ENCODE measurements at places on chromosomes 5 and 9.

GRCh38 chr9:16118043-16118442 lies 565.2 kb downstream of the CCDC171 start:
- no peak for DNase-seq

- DNase-seq, result no peak
Observed at GRCh38 chr5:66285343-66285922, 141.3 kb downstream of the SREK1 start.

DNA sequence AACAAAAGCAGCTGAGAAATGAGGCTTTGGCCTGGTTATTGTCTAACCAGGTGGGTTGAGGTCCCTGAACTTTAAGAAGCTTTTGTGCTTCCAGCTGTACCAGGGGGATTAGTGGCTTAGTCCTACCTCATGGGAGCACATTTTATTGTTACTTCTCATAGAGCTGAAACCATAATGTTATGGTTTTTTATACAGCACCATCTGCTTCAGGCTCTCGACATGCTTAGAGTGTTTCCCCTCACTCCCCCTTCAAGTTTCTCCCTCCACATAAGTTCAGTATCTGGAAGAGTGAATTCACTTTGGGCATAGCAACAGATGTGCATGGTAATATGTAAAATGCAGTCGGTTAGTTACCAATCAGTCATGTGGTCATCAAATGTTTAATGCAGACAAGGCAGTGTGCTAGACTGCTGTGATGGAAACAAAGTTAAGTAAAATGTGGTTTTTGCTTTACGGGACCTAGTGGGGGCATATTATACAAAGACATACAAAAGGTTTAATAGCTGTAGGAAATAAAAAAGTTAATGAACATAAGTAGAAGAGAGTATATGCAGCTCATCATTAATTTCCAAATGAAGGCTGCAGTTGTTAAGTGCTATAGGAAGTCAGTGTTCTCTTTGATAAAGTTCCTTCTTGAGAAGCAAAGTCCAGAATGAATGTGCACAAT lies 95.9 kb upstream of the SPRY4 start:
- no peak for DNase-seq

GRCh38 chr5:90182726-90183125 lies 226.8 kb downstream of the CETN3 start:
- no peak for DNase-seq

DNA sequence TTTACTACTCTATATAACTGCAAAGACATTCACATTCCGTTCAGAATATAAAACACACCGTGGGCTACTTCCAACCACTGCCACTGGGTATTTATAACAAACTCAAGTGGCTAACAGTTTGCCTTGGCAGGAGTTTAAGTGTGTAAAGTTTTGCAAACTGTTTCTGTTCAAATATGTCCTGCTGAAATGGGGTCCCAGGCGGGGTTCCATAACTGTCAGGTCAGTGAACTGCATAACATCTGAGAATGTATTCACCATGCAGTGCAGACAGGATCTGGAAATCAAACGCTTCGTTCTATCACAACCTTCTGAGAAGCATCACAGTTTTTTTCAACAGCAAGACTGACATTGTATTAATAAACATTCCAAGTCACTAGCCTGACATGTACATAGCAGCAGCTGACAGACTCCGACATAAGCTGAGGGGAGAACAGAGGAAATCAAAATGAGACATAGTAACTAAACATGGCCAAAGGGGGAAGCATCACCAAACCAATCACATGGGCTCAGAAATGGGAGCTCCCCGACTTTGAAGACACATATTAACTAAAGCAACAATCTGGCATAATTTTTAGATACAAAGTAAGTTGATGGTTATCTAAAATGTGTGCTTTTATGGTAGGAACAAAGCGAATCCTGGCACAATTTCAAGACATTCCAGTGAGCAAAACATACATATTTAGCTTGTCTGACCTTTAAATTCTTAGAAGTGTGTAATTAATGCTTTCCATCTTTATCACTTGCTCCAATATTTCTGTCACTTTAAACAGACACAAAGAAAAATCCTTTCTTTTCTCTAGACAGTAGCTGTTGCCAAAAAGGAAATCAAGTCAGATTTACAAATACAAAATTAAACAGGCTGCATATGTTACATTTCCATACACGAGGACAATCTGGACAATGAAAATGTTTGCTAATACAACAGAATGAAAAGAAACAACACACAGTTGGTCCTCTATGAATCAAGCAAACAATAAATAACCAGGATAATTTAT lies 156.8 kb downstream of the MAPKAP1 start:
- DNase-seq, result no peak

- DNase-seq, result no peak
Observed at GRCh38 chr5:36111238-36111637, 40.4 kb downstream of the LMBRD2 start.

DNA sequence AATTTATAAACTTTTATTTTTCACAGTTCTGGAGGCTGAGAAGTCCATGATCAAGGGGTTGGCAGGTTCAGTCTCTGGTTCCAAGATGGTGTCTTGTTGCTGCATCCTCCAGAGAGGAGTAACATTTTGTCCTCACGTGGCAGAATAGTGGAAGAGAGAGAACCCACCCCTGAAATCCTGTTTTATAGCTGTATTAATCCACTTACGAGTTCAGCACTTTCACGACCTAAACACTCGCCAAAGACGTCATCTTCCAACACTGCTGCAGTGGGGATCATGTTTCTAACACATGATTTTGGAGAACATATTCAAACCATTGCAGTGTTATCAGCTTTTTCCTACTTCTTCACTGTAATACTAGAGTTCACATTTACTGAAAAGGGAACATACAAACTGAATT lies 233.0 kb upstream of the ATP10B start:
- DNase-seq, result no peak

DNA sequence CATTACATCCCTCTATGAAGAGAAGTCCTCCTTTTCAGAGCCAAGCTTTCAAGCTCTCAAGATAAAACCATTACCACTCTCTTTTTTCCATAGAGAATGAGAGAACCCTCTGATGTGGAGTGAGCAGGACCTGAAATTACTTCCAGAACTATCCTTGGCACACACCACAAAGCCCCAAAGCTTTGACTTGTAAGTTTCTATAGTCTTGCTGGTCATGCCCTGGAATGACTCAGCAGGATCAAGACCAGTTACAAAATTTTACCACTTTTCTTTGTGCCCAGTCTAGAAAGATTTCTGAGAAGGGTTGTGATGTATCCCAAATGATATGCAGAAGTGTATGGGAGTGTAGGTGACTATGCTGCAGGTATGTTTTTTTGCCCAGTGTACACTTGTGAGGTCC lies 760.6 kb downstream of the TLE1 start:
- DNase-seq, result no peak

GRCh38 chr5:168712280-168712924 lies 133.2 kb upstream of the PANK3 start:
- DNase-seq, result no peak

- DNase-seq, result no peak
Observed at GRCh38 chr5:22044229-22044628, 808.9 kb downstream of the CDH12 start.

- no peak for DNase-seq
Observed at GRCh38 chr9:32516241-32516640, 9.8 kb downstream of the RIGI start.

GRCh38 chr5:143760131-143760505 lies 51.8 kb upstream of the HMHB1 start:
- no peak for DNase-seq

DNA sequence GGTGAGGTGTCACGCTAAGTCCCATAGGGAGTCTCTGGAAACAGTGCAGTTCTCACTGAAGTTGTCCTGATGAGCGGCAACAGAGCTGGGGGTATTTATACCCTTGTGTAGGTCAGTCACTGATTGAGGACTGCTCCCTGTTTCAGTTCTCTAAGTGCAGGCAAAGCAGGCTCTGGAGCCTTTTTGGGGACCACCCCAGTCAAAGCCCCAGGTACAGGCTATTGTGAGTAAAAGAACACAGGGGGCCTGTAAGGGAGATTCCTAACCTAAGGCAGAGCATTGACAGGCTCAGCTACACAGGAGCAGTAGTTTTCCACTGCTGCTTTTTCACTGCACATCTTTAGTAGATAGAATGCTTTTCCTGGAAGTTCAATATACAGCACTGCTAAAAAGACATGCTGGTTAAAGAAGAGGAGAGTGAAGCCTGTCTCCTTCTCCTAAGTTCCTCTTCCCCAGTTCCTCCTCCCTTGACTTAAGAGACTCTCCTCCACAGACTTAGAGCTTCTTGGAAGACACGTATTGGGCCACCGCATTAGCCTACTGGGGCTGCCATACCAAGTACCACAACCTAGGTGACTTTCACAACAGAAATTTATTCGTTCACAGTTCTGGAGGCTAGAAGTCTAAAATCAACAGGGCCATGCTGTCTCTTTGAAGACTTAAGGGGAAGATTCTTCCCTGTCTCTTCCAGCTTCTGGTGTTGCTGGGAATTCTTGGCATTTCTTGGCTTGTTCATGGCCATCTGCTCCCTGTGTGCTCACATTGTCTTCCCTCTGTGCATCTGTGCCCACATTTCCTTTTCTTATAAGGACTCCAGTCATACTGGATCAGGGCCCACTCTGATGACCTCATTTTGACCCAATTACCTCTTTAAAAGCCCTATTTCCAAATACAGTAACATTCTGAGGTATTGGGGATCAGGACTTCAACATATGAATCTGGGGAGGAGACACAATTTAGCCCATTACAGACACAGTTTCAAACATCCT lies 221.0 kb downstream of the ESM1 start:
- DNase-seq, result no peak

GRCh38 chr5:32511776-32512374 lies 67.3 kb upstream of the ZFR start:
- DNase-seq, result no peak

- no peak for DNase-seq
Observed at GRCh38 chr5:74232276-74232675, 408.3 kb downstream of the ENC1 start.

DNA sequence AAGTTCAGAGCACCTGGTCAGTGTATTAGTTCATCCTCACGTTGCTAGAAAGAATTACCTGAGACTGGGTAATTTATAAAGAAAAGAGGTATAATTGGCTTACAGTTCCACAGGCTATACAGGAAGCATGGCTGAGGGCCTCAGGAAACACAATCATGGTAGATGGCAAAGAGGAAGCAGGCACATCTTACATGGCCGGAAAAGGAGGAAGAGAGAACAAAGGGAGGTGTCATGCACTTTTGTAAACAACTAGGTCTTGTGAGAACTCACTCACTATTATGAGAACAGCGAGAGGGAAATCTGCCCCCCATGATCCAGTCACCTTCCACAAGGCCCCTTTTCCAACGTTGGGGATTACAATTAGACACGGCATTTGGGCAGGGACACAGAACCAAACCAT lies 28.8 kb upstream of the CAVIN4 start:
- DNase-seq, result no peak

- no peak for DNase-seq
Observed at GRCh38 chr9:215631-216155, 1.0 kb downstream of the DOCK8 start.

DNA sequence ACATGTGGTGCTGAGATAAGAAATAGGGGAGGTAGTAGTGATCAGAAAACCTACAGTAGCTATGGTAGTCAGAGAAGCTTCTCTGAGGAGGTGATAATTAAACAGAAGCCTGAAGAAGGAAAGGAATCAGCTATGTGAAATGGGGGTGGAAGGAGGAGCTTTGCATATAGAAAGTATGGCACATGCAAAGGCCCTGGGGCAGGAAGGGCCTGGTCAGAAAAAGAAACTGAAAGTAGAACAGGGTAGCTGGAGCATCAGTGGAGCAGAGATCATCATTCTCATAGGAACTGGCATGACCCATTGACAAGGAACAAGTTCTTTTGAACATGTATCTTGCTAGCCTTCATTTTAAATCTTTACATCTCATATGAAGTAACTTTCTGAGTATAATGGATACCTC lies 80.7 kb upstream of the ADRA1B start:
- no peak for DNase-seq

- DNase-seq, result no peak
Observed at GRCh38 chr9:72509635-72510034, 11.8 kb upstream of the TMC1 start.

GRCh38 chr5:16784843-16785791 lies 151.0 kb downstream of the MYO10 start:
- no peak for DNase-seq

- DNase-seq, result no peak
Observed at GRCh38 chr5:139272471-139273321, 20.8 kb upstream of the MATR3 start.

All from stimulated activated CD8-positive, alpha-beta memory T cell treated with anti-CD3 and anti-CD28 coated beads, Interleukin-2, amount 100 ng/mL, for 1 hour (primary cell).